T-helper 2 cell (primary cell): ENCODE measurements at places on chromosomes 1 and 21.

DNA sequence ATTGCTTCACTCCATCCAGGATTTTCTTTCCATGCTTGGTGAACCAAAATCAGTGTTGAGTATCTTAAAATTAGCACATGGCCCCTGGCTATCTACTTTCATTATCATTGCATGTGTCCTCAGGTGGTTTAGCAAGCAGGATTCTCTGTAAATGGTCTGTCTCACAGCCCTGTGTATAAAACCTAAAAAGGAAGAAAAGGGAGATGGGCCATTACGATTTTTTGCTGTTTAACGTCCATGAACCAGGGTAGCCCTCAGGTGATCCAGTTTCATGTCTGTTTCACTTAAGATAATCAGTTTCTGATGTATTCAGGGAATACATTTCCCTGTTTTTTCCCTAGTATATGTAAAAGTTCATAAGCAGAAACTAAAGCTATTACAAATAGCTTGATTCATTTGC lies 238.2 kb downstream of the NFIA start:
- no peak for DNase-seq

DNA sequence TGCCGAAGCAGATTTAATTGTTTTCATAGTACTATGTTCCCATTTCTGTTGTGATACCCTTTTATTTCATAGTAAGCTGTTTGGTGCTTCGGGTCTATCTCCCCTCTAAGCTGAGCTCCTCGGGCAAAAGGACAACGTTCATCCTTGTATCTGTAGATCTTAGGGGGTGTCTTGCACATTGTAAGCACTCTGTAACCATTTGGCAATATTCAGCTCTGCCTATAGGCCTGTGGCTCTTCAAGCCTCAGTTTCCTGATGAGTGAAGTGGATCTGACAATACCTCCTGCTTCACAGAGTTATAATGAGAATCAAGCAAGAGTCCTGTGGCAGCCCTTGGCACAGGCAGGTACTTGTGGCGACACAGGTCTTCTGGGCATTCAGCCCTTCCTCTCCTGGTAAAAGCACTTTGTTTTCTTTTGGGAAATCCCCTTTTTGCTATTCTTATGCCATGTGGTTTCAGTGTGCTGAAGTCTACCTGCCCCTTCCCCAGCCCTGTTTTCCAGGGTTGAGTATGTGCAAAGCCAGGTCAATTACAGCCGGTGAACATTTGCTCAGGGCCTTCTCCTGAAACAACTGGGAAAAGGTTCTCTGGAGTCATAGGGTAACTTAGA lies 8.5 kb upstream of the EXO1 start:
- no peak for DNase-seq

GRCh38 chr1:19186001-19186400 lies 24.1 kb downstream of the UBR4 start:
- DNase-seq, result no peak

DNA sequence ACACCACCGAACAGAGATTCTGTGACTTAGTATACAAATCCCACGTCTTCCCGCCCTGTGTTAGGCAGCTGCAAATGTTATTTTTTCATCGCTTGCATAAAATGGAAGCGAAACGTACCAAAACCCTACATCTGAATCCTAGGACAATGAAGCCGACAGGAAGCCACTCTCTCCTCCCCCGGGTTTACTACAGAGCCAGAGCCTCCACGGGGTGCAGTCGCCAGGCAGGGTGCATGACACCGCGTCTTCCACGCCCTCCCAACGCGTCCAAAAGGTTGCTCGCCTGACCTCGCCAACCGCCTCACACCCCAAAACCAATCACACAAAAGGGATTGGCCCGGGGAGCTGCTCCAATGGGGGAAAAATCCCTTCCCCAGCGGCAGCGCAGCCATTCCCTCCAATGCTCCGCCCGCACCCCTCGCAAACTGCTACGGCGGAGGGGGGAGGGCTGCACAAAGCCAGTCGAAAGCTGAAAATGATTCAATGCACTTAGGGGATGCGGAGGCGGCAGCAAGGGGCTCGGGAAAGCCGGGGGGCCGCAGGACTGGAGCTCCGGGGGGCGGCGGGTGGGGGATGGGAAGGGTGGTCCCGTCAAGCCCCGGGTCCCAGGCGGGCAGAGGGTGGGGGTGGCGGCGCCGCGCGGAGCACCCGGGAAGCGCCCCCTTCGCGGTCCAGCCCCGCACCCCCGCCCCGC lies 701 bp downstream of the CEP170 start:
- peak; percentile 49 for DNase-seq

- DNase-seq, result no peak
Measured at GRCh38 chr1:25760871-25761270, 39.1 kb upstream of the SELENON start.
